ENCODE measurements at places on chromosomes 1 and 21. TPM values are rescaled to one million over a fixed set of nuclear protein-coding genes. Genes with fewer than 3 reads are reported as not detected.

DNA sequence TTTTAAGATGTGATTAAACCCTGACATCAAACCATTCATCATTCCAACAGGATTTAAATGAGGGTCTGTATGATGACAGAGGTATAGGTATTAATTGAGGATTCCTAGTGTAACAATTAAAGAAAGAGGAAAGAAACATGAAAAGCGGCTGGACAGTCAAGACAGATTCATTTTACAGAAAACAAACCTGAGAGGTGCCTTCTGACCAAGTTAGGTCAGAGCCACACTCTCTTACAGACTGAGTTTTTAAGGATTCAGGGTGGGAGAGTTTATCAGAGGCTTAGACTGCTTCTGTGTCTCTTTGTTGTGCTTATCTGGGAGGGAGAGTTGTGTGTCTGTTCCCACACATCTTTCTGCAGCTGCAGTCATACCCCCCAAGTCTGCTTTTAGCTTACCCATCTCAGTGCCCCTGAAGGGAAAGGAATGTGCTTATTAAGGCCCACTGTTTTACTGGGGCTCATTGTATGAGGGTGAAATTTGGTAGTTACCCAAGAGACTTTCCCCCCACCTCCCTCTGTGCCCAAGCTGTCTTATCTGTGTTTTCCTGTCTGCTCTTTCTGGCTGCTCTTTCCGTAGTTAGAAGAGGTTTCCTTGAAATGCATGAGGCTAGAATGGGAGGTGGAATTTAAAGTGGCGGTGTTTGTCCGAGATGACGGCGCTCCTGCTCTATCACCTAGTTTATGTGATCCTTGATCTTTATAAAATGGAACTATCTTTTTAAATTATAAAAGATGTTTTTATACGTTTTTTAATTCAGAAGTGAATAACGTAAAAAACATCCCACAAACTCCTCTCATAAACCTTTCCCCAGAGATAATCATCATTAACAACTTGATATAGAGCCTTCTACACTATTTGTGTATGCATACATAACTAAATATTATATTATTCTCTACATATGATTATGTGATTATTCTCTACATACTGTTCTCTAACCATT is 96.0 kb upstream of the TNFSF4 start:
- no peak overlapping the region for H3K27ac ChIP-seq
- H3K4me1 ChIP-seq = no peaks in the 10 kb centered on the region
- no peak overlapping the region for H3K4me3 ChIP-seq
- H3K27me3 ChIP-seq = peaks cover 4% of the 10 kb centered on the region
- no peak for DNase-seq

NCF2 gene
- total RNA-seq = not detected

IGSF21 gene
- not detected for total RNA-seq

GRCh38 chr1:9449110-9449627 is 90.1 kb upstream of the SLC25A33 start:
- peaks cover 61% of the 10 kb centered on the region for H3K4me1 ChIP-seq
- H3K36me3 ChIP-seq = no peaks in the 10 kb centered on the region
- peak overlapping the region; percentile 41 for H3K4me3 ChIP-seq
- H3K27ac ChIP-seq = peak overlapping the region; percentile 94
- no peaks in the 10 kb centered on the region for H3K27me3 ChIP-seq

DNA sequence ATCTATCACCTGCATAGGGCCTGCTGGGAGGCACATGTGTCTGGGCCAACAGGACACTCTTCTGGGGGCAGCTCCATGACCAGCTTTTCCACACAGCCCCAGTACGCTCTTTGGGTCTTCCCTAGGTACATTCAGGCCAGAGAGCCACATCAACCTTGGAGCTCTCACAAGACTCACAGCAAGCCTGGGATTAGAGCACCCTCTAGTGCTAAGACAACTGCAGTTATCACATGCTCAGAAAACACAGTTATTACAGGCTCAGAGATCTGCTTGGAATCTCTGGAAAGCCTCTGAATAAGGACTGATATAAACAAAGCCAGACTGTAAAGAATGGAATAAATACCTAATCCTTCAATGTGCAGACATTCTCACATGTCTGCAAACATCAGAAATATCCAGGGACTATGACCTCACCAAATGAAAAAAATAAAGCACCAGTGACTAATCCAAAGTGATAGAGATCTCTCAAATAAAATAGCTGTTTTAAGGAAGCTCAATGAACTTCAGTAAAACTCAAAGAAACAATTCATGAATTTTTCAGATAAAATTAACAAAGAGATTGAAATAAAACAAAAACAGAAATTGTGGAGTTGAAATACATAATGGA is 563.9 kb upstream of the NR5A2 start:
- H3K27me3 ChIP-seq = no peaks in the 10 kb centered on the region
- H3K27ac ChIP-seq = no peak overlapping the region
- no peak for DNase-seq
- H3K36me3 ChIP-seq = peaks cover 6% of the 10 kb centered on the region
- peaks cover 14% of the 10 kb centered on the region for H3K4me1 ChIP-seq

- H3K27ac ChIP-seq = no peak overlapping the region
- H3K4me1 ChIP-seq = no peaks in the 10 kb centered on the region
- no peak for DNase-seq
- H3K36me3 ChIP-seq = no peaks in the 10 kb centered on the region
These were observed 383.7 kb downstream of the ZP4 start for GRCh38 chr1:237507005-237507404.

- H3K27ac ChIP-seq = no peak overlapping the region
- no peak for DNase-seq
- no peak overlapping the region for H3K4me3 ChIP-seq
- peaks cover under 1% of the 10 kb centered on the region for H3K4me1 ChIP-seq
These were observed 5.3 kb upstream of the OLFM3 start for GRCh38 chr1:102002057-102002456.

- H3K4me1 ChIP-seq = no peaks in the 10 kb centered on the region
- DNase-seq = no peak
- peaks cover 2% of the 10 kb centered on the region for H3K36me3 ChIP-seq
- no peak overlapping the region for H3K27ac ChIP-seq
These were observed 26.8 kb downstream of the RAB3B start for GRCh38 chr1:51963592-51964308.

GRCh38 chr1:4725416-4725815 is 71.0 kb downstream of the AJAP1 start:
- no peaks in the 10 kb centered on the region for H3K36me3 ChIP-seq
- H3K27me3 ChIP-seq = no peaks in the 10 kb centered on the region
- H3K27ac ChIP-seq = no peak overlapping the region
- H3K4me3 ChIP-seq = no peak overlapping the region

TNFAIP8L2 gene
- not detected for total RNA-seq

GRCh38 chr1:1082776-1083415 is 8.8 kb upstream of the RNF223 start:
- H3K27ac ChIP-seq = no peak overlapping the region
- peak; percentile 85 for DNase-seq
- H3K36me3 ChIP-seq = peaks cover 3% of the 10 kb centered on the region
- no peak overlapping the region for H3K4me3 ChIP-seq

Data from osteocyte (in vitro differentiated cells).